ENCODE measurements at places on chromosomes 1 and 21.

GRCh38 chr1:6082430-6082971 is 36.8 kb downstream of the KCNAB2 start:
- no peak for DNase-seq

GRCh38 chr1:151416231-151416630 is 16.9 kb downstream of the PSMB4 start:
- no peak for DNase-seq

GRCh38 chr1:179995576-179995975 is 41.0 kb downstream of the CEP350 start:
- no peak for DNase-seq

- DNase-seq = no peak
Observed at GRCh38 chr1:182841368-182841988, 2.3 kb downstream of the DHX9 start.

DNA sequence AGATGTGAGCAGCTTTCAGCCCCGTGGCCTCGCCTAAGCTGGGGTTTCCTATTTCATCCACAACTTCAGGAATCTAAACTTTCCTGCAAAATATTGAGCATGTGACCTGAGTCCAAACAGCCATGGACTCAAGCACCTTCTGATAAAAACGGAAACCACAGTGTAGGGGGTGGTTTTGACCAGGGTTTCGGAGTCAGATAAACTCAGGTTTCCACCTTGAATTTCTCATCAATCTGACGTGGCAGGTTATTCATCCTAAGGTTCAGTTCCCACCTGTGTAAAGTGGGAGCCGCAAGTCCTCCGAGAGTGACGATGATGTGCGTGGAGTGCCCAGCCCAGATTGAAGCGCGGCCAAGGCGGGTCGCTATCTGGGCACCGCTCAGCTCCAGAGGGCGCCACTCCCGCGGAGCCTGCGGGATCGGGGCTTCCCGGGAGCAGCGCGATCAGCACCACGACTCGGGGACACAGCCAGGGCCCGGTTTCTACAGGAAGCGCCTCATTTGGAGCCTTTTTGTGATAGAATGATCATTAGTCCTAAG is 871 bp upstream of the ETS2 start:
- DNase-seq = peak; percentile 47
